ENCODE measurements at places on chromosomes 12 and 14. TPM values are rescaled to one million over a fixed set of nuclear protein-coding genes. Genes with fewer than 3 reads are reported as not detected.

DNA sequence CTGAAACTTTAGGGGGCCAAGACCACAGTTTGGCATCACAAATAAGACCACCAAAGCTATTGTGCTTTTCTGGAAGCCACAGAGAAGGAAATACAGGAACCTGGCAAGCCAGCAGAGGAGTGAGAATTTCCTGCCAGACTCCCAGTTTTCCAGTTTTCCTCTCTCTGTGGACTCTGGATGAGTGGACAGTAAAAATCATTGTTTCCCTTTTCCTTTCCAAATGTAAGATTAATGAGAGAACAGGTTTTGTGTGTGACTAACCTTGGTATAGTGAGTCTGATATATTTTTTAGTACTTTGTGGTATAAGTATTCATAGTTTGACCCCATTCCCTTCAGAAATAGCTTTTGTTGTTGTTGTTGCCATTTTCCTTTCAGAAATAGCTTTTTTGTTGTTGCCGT lies 2.6 kb upstream of the TAC3 start:
- peaks cover 17% of the 10 kb centered on the region for H3K27me3 ChIP-seq
- no peak overlapping the region for H3K27ac ChIP-seq
- DNase-seq: no peak

PZP gene
- total RNA-seq: not detected

MEG3 gene
- not detected for total RNA-seq

DNA sequence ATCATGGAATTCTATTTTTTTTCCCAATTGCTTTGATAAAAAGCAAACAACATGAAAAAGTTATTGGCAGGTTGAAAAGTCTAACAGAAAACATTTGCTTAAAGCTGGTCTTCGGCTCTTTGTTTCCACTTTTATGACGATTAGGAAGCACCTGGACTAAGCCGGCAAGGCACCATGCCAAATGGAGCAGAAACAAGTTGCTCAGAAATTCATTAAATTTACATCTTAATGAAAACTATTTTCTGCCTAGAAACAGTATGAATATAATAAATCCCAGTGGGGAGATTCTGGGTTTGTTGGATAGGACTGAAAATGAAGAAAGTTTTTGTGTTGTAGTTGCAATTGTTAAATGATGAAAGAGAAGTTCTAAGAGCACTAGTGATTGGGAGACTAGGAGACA lies 51.4 kb upstream of the OR9K2 start:
- H3K4me3 ChIP-seq: no peak overlapping the region
- H3K36me3 ChIP-seq: no peaks in the 10 kb centered on the region
- peaks cover 11% of the 10 kb centered on the region for H3K4me1 ChIP-seq
- H3K27me3 ChIP-seq: peaks cover 44% of the 10 kb centered on the region

POTEM gene
- total RNA-seq: not detected

- no peak overlapping the region for H3K27ac ChIP-seq
- no peaks in the 10 kb centered on the region for H3K27me3 ChIP-seq
- no peak for DNase-seq
- H3K4me3 ChIP-seq: no peak overlapping the region
These were observed 107.5 kb upstream of the CPNE8 start for GRCh38 chr12:39012870-39013269.

STON2 gene
- 0.44 TPM for total RNA-seq

DNA sequence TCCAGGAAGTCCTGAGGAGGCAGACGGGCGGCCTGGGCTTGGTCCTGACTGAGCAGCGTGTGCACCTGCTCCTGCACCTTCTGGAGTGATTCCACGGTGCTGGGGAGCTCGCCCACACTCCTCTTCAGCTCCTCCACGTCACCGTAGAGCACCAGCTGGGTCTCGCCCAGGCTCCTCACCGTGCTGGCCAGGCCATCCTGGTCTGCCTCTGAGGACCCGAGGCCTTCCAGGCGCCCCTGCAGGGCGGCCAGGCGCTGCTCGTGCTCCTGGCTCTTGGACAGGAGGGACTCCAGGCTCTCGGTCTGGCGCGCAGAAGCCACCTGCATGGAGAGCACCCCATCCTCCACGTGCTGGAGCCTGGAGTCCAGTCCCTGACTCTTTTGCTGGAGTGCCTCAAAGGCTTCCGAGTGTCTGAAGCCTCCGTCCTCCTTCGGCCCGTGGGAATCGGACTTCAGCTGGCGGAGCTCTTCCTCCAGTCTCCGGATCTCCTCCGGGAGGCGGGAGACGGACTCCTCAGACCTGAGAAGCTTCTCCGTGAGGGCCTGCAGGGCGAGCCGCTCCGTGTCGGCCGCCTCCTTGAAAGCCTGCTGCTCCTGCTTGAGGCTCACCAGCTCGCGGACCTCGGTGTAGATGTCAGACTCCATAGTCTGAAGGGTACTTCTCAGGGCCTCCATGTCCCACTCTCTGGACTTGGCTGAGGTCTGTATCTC lies 8.4 kb downstream of the CKAP4 start:
- no peaks in the 10 kb centered on the region for H3K27me3 ChIP-seq
- H3K36me3 ChIP-seq: no peaks in the 10 kb centered on the region
- no peak for DNase-seq
- H3K27ac ChIP-seq: no peak overlapping the region
- no peak overlapping the region for H3K4me3 ChIP-seq
- H3K4me1 ChIP-seq: no peaks in the 10 kb centered on the region

GRCh38 chr12:105292705-105293104 lies 37.8 kb upstream of the C12orf75 start:
- H3K4me3 ChIP-seq: no peak overlapping the region
- no peak for DNase-seq
- H3K27ac ChIP-seq: no peak overlapping the region

- H3K27me3 ChIP-seq: peaks cover 11% of the 10 kb centered on the region
- DNase-seq: no peak
- no peak overlapping the region for H3K4me3 ChIP-seq
- H3K4me1 ChIP-seq: no peaks in the 10 kb centered on the region
These were observed 17.2 kb upstream of the KCNA5 start for GRCh38 chr12:5026342-5026938.

- no peaks in the 10 kb centered on the region for H3K4me1 ChIP-seq
- DNase-seq: no peak
- no peaks in the 10 kb centered on the region for H3K36me3 ChIP-seq
- no peaks in the 10 kb centered on the region for H3K27me3 ChIP-seq
- no peak overlapping the region for H3K27ac ChIP-seq
These were observed 378.7 kb downstream of the PRKD1 start for GRCh38 chr14:29548948-29549370.

Data from activated T-helper 1 cell treated with anti-CD3 and anti-CD28 coated beads, Interleukin-12 subunit alpha, Interleukin-12 subunit beta, Interleukin-2, Interleukin-4 antibody, amounts not matched to agents 30 ng/mL and 10 ng/mL and 1 ng/mL, durations not matched to agents 14 hours and 24 hours and 36 hours (primary cell).